D721Med (cell line): ENCODE measurements at places on chromosomes 11 and 22.

DNA sequence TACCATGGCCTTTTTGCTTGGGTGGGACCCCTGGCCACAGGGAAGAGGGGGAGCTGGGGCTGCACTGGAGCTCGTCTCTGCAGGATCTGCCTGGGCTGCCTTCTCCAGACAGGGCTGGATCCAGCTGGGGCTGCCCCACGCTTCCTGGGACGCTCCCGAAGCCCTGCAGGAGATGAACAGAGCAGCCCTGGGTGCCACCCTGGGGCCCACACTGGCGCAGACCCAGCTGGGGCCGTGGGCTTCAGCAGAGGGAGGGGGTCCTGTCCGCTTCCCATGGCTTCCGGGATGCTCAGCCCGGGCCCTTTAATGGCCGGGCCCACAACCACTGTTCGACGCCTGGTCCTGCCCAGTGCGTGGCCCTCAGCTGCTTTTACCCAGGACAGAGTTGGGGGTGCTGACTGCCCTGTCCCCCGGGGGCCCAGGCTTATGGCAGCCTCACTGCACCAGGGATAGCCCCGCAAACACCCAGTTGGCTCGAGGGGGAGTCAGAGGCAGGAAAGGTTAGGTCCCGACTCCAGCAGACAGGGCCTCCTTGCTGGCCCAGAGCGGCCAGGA is 12.0 kb downstream of the TSPO start:
- no peak for DNase-seq

GRCh38 chr11:76658651-76659650 is 11.6 kb downstream of the LRRC32 start:
- DNase-seq: peak; percentile 14

- no peak for DNase-seq
These were observed 1.3 kb downstream of the ESAM start for GRCh38 chr11:124760806-124761205.

DNA sequence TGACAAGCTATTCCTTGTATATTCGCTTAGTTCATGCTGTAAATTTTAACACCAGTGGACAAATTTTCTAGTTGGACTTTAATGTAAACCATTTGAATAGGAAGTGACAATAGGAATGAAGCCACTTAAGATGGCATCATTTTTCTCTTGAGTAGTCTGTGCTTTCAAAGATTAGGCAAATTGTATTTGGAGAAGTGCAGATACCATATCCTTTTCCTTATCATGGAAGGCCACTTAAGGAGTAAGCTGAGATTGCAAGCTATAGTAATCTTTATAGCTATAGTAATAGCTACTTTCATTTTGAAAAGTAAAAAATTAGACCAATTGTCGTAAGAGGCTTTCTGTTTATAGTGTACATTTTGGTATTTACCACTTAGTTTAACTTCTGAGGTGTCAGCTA is 12.8 kb downstream of the CAPRIN1 start:
- DNase-seq: no peak

DNA sequence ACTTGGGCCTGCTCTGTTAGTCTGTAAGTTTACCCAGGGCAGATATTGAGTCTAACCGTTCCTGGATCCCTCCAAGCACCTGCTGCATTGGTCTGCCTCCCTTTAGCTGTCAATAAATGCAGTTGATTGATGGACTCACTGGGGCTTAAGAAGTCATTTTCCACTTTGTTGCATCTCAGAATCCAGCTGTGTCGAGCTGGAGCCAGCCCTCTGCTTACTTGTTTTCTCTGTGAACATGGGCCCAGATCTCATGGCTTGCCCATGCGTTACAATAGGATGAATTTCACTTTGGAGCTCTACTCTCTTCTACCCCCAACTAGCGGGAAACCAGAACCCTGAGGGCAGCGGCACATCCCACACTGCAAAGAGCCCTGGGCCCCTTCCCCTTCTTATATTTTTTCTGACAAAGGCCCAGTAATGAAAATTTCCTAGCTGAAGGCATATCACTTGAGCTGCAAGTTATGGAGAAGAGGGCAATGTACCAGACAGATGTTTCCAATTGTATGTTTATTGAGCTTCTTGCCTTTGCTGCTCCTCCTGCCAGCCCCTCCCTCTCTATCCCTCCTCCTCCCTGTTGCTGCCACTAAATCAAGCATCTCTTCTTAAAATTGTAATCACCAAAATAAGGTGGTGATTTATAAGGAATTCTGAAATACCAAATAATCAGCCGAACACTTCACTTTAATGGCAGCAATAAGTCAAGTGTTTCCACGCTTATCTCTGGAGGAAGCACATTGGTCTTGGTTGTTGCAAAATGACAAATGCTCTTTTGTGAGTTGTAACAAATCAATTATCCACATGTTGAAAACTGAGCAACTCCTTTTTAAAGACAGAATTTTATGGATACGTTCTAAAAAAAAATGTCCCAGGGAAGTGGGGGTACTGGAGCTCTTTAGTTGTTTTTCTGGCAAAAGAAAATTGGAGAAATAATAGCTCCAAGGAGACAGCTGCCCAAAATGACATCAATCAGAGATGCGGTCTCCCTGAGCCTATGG is 212.3 kb upstream of the ZBED5 start:
- no peak for DNase-seq

- no peak for DNase-seq
These were observed 382.6 kb upstream of the SYN3 start for GRCh38 chr22:33440756-33441155.

- DNase-seq: no peak
These were observed 42.6 kb downstream of the GNB1L start for GRCh38 chr22:19811811-19812771.

DNA sequence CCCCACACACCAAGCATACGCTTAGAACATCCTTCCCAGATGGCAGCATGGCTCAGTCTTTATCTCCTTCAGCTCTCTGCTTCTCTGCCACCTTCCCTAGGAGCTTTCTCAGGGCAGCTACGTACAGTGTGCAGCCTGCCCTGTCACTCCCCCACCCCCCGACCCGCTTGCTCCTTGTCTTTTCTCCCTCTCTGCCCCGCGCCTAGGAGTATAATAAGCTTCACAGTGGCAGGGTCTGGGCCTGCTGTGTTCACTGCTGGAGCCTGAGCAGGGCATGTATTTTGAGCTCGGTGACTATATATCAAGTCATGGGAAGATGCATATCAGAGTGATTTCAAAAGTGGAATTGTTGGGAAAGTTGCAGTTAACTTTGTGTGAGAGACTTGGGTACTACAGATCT is 55.8 kb upstream of the ADSL start:
- DNase-seq: no peak
